Left lung (tissue), 14 donors: ENCODE measurements at places on chromosomes 2 and 18. TPM values are rescaled to one million over a fixed set of nuclear protein-coding genes. Genes with fewer than 3 reads are reported as not detected.
A peak's percentile ranks its signal among the peaks of the same experiment; 100 is the strongest.

ASB18 gene
- total RNA-seq: not detected

KIAA2012 gene
- total RNA-seq: 1.7 TPM

ABCG8 gene
- not detected for total RNA-seq

FOXD4L1 gene
- total RNA-seq: 0.17 TPM

ANO7 gene
- 1.3 TPM for total RNA-seq

MEMO1 gene
- 47.3 TPM for total RNA-seq

DNA sequence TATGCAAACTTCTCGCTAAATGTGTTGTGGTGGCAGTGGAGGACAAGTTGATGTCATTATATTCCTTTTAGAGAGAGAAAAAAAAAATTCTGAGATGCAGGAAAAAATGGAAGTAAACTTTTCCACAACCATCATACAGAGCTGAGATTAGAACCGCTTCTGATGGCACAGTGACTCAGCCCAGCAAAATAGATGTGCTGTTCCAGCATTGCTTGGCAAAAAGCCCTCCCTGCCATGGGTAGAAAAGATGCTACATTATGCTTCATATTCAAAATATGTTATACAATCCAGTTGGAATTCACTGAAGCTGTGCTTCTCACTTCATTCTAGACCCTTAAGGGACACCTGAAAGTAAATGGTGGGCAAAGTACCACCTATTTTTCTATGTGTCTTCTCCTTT, 1047.6 kb upstream of the FANCL start:
- no peak overlapping the region for H3K4me3 ChIP-seq
- DNase-seq: no peak
- no peaks in the 10 kb centered on the region for H3K4me1 ChIP-seq
- no peaks in the 10 kb centered on the region for H3K27me3 ChIP-seq
- no peak overlapping the region for H3K27ac ChIP-seq
- H3K36me3 ChIP-seq: no peaks in the 10 kb centered on the region

DNA sequence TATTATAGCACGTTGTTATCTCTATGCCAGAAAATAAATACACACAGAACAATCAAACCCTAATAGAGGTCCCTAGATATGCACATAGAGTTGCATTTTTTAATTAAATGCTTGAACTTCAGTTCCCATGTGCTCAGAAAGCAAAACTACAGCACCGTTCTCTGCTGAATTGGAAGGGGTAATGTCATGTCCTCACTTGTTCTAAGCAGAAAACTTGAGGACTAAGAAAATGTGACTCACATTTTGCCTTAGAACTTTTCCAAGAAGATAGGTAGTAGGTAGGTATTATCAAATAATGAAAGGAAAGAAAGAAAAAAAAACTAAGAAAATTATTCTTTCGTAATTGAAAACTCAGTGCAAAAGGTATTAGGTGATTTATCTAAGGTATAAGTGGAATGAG, 607.3 kb downstream of the ERBB4 start:
- H3K4me1 ChIP-seq: no peaks in the 10 kb centered on the region
- no peak overlapping the region for H3K4me3 ChIP-seq
- no peak for DNase-seq
- no peaks in the 10 kb centered on the region for H3K27me3 ChIP-seq
- no peak overlapping the region for H3K27ac ChIP-seq

DNA sequence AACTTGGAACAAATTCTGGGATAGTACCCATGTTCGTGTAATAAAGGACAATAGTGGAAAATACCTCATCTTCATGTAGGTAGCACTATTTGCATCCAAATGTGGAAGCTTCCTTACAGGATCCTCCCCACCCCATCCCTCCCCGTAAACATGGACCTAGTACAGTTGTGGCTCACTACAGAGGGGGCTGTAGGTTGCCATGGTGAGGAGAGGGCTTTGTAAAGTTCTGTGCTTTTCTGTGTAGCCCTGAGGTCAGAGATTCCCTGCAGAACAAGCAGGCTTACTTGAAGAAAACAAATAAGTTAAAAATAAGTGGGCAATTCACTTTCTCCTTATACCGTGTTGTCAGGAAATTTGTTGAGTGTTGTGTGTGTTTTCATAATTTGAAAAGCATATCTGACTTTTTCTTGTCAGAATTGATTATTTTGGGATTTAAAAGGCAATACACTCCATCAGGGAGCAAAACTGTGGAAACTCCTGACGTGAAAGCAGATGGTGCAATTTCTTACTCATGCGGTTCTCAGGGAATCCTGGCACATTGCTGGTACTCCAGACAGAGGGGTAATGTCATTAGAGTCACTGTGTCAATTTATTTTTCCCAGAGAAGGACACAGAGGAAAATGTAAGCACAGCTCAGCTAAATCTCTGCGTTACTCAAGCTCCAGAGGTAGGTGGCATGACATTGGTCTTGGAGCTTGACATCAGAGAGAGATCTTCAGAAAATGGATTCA, 174.2 kb upstream of the LHCGR start:
- H3K4me1 ChIP-seq: no peaks in the 10 kb centered on the region
- H3K27me3 ChIP-seq: no peaks in the 10 kb centered on the region
- H3K4me3 ChIP-seq: no peak overlapping the region
- no peaks in the 10 kb centered on the region for H3K36me3 ChIP-seq
- DNase-seq: no peak
- no peak overlapping the region for H3K27ac ChIP-seq

- no peak overlapping the region for H3K27ac ChIP-seq
- H3K36me3 ChIP-seq: no peaks in the 10 kb centered on the region
- peaks cover 16% of the 10 kb centered on the region for H3K4me1 ChIP-seq
- H3K4me3 ChIP-seq: peak overlapping the region; percentile 32
- peak; percentile 46 for DNase-seq
These were observed 1.6 kb downstream of the MTCL1 start for GRCh38 chr18:8706791-8707555.

DNA sequence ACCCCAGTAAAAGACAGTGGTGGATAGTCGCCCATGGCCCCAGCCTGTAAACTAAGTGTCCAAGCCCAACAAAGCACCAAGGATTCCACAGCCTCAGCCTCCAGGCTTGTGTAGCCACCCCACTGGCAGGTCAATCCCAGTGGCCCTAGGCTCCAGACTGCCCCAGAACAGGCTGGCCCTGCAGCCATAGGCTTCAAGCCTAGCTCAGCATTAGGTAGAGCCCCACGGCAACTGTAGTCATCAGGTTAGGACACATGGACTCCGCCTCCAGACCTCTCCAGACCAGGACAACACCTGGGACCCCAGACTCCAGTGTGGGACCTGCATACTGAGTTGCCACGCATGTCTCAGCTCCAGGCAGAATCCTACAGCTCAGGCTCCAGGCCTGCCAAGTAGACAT, 1590.6 kb upstream of the DDX18 start:
- H3K36me3 ChIP-seq: no peaks in the 10 kb centered on the region
- no peaks in the 10 kb centered on the region for H3K27me3 ChIP-seq
- H3K4me1 ChIP-seq: no peaks in the 10 kb centered on the region
- DNase-seq: peak; percentile 19
- H3K27ac ChIP-seq: no peak overlapping the region
- H3K4me3 ChIP-seq: no peak overlapping the region

- H3K4me1 ChIP-seq: peaks cover 8% of the 10 kb centered on the region
- no peaks in the 10 kb centered on the region for H3K27me3 ChIP-seq
- no peak overlapping the region for H3K27ac ChIP-seq
- DNase-seq: no peak
These were observed 96.3 kb upstream of the B3GNT2 start for GRCh38 chr2:62099523-62100175.

DNA sequence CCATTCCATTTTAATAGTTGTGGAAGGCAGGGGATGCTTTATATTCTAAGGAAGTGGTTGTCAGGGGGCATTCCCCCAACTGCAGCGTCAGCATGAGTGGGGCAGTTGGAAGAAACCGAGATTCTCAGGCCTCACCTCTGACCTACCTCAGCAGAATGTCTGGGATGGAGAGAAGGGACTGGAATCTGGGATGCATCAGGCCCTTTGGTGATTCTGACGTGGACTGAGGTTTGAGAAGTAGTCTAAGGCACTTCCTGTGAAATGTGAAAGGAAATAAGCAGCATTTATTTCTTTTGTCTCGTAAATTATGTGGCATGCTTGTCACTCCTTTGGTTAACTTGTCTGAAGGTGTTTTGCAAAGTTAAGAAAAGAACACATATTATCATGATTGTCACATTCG, 540.7 kb upstream of the NETO1 start:
- H3K36me3 ChIP-seq: no peaks in the 10 kb centered on the region
- H3K4me3 ChIP-seq: no peak overlapping the region
- H3K4me1 ChIP-seq: no peaks in the 10 kb centered on the region
